ENCODE measurements at places on chromosomes 4 and X.

DNA sequence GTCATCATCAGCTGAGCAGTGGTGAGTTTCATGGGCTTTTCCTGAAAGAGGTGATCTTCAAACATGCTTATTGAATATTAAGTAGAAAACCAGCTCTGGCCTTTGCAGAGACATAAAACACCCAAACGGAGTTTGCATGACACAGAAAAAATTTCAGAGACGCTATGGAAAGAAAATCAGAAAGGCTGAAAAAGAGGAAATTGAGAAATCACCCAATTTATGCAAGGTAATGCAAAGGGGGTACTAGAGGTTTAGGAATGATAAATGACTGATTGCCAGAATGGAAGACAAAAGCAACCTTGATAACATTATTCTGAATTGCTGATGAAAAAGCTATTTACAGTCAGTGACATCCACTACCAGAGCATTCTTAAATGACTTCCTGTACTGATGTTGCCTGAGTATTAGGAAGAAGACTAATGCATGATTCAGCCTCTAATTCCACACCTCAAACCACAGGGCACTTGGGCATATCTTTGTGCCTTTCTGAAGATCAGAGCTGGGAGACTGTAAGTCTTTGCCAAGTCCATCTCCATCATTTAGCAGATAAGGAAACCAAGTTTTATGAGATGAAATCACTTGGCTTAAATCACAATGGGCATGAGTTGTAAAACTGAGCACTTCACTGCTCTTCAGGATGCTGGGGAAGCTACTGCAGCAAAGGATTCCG is 565.7 kb downstream of the PPARGC1A start:
- DNase-seq = no peak

DNA sequence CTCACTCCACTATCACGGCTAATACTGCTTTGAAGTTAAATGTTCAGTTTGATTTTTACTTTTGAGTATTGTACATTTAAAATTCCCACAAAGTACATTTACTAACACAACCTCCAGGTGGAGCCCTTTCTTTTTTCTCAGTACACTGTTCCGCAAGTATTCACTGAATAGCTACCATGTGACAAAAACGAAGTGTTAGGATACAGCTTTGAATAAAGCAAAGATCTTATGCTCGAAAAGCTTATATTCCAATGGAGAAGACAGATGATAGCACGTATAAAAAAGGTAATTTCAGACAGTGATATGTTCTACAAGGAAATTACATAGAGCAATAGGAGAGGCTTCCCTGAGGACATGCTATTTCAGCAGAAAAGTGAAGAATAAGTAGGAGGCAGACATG is 60.7 kb upstream of the ABCG2 start:
- peak; percentile 40 for DNase-seq

- DNase-seq = no peak
Measured at GRCh38 chr4:76459291-76459723, 24.3 kb downstream of the SHROOM3 start.

- DNase-seq = no peak
Measured at GRCh38 chr4:35125995-35126712, 1118.2 kb downstream of the ARAP2 start.

DNA sequence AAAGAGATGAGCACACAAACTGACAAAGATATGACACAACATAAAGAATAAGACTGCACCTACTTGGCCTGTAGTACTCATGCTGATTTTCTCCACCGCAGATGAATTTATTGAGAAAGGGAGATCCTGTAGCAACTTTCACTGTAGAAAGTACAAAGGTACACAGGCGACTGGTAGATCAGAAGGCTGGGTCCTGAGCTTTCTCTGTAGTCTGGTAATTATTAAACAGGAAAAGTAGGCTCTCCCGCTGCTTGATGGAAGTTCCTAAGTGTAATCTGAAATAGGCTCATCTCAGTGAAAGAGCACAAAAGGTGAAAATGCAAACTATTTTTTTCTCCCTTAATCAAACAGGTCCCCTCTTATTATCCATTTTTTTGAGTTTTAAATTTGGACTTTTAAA is at the start of gene ADH6:
Gene ADH6, minus strand, starts transcription at position 175 of the 400 bp plus-strand sequence. Its CDS starts 94 bp downstream, at position 81.
- DNase-seq = no peak

DNA sequence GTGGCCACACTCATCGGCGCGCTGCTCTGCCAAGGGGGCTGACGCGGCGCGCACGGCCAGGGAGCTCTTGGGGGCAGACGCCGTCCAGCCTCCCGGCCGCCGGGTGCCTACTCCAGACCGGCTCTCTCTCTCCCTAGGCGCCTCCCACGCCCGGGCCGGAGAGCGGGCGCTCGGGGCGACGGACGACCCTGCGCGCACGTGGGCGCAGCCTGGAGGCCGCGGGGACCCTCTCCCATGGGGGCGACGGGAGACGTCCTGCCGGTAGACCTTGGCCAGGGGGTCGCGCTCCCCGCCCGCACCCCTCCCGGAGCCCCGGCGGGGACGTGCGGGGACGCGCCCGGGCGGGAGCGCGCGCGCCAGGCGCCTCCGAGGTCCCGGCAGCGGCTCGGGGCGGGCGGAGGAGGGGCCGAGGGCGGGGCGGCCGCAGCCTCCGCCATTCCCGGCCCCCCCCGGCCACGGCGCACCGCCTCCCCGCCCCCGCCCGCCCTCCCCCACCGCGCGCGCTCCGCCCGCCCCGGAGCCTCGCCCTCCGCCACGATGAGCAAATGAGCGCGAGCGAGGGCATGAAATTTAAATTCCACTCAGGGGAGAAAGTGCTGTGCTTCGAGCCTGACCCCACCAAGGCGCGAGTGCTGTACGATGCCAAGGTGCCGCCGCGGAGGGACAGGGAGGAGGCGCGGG is at the start of gene MSL3:
Gene MSL3, plus strand, starts transcription at position 519 of the 681 bp plus-strand sequence. Its CDS starts 27 bp downstream, at position 546.
- DNase-seq = peak; percentile 87

DNA sequence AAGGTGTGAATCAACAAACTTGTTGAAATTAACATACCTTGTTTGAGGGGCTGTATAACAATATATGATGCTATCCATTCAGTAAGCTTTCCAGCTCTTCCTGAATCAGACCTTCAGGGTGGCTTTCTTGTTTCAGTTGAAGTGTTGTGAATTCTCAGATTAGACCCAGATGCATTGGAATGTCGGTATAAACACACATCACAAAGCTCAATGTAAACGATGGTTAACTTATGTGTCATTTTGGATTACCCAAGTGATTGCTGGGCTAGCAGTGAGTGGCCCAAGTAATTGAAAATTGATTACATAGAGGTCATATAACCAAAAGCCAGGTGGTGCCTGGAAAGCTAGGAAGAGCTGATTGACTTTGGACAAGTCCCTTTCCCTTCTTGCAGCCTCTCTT is 115.0 kb downstream of the SHROOM4 start:
- no peak for DNase-seq

DNA sequence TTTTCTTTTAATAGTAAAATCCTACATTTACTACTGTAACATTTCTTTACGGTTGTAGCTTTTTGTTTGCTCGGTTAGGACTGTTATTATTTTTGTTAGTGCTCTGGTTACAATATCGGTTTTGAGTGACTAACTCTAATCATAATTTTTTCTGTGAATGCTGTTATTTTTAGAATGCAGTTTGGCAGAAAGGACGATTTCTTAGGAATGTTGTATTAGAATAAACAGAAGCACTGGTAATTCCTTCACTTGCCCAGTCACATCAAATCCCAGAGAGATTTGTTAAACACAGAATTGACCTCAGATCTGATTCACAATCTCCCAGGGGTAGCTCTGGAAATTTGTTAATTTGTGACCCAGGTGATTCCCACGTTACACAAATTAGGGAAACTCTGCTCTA is 21.7 kb downstream of the DDIT4L start:
- no peak for DNase-seq

GRCh38 chr4:147865926-147866325 is 134.0 kb downstream of the ARHGAP10 start:
- DNase-seq = no peak

DNA sequence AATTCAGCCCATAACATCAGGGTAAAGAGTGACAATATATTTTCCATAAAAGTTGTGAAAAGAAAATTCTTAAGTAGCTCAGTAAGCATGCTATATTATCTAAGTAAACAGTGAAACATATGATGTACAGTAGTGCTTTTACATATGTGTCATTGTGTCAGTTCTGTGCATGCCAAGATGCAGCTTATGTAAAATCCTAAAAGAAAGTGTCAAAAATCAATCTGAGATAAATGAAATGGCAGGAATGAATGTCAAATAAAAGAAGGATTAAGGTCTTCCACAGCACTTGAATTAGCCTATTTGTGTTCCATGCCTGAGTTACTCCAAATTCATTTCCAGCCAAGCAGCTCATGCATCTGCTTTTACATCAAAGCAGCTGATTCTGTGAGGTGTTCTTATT is 452.7 kb upstream of the HS3ST1 start:
- DNase-seq = no peak

- DNase-seq = no peak
Measured at GRCh38 chrX:103531002-103531401, 11.7 kb upstream of the RAB40A start.

- DNase-seq = no peak
Measured at GRCh38 chr4:182885738-182886077, 31.5 kb downstream of the DCTD start.

DNA sequence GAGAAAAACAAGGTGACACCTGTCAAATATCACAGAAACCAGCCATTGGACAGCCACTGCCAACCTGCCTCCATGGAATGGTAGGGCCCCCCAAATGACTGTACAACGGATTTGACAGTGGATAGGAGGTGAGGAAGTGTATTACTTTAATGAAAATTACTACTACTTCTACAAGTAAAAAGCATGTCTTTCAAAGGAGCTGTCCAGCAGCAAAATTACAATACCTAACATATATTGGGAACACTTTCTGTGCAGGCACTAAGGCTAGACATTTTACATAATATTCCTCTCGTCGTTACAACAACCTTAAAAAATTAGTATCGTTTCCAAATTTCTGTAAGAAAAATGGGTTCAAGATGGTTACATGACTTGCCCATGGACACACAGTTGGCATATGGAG is 14.9 kb downstream of the PPP3CA start:
- no peak for DNase-seq

- DNase-seq = no peak
Measured at GRCh38 chr4:160353548-160353947, 1250.7 kb downstream of the RAPGEF2 start.

DNA sequence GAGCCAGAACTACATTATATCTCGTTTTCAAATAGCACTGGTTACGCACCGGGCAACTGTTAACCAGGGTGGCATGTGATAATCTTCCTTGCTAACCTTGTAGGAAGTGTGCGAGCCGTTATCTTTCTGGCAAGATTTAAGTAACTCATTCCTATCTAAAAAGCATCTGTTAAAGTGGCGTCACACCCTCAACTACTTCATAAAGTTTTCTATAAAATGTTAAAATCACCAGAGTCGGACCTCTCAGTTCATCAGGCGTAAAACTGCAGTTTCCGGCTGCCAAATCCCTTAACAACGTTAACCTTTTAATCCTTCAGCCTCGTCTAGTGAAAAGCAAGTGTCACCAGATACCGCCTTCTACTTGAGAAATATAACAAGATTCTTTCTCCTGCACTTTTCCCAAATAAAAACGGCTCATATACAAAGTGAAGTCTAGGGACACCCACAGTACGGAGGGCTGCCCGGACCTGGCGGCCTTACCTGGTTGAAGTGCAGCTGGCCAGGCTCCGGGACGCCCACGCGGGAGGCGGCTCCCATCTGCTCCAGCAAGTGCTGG is 1.2 kb downstream of the SLC39A8 start:
- DNase-seq = no peak

- DNase-seq = no peak
Measured at GRCh38 chrX:15930585-15930984, 76.0 kb upstream of the AP1S2 start.

DNA sequence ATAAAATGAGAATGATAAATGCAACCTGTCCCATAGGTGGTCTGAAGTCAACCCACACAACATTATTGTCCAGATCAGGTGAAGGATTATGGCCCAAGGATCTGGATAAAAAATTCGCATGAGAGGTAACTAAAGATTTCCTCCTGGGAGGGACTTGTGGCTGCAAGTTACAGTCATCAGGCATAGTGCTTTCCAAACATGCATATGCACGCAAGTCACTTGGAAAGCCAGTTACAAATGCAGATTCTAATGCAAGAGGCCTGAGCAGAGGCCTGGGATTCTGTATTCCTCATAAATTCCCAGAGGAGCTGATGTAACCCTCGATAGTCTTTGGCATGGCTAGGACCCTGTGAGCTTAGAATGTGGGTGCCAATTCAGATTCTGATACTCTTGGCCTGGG is 21.1 kb downstream of the HS3ST1 start:
- no peak for DNase-seq

GRCh38 chrX:118807151-118808017 is 16.2 kb upstream of the ZCCHC12 start:
- DNase-seq = peak; percentile 58

- DNase-seq = no peak
Measured at GRCh38 chr4:124426279-124426678, 286.3 kb downstream of the ANKRD50 start.

DNA sequence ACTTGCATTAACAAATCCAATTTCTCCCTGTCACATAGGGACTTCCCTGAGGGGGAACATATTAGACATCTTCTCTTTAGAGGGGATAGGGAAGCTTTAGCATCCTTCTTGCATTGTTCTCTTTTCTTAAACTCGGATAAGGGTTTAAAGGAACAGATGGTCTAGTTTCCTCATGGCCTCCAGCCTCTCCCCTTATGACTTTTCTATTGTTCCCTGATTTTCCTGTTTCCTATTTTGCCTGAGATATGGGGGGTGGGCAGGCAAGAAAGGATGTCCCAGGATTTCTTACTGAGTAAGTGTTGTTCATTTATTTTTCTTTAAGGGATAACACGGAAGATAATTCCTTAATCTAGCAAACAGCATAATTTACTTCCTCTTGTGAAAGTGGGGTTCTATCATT is 107.7 kb upstream of the MAGEE2 start:
- no peak for DNase-seq

- DNase-seq = no peak
Measured at GRCh38 chr4:83724485-83725335, 188.8 kb downstream of the GPAT3 start.

DNA sequence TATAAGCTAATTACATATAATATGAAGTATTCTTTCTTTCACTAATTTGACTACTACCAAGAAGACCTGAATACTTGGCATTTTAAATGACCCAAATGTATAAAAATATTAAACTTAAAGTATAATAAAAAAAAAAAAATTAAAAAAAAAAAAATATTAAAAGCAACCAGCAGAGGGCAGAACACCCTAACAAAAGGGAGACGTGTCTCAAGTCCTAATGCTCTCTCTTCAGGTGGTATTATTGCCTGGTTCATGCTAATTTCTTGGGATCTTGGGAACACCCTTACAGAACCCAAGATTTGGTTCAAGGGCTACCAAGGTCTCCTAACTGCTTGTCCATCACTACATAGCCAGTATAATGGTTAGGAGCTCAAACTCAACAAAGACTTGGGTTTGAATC is 754.8 kb downstream of the RAB28 start:
- peak; percentile 52 for DNase-seq

- no peak for DNase-seq
Measured at GRCh38 chr4:10737337-10737736, 52.8 kb upstream of the CLNK start.

- DNase-seq = no peak
Measured at GRCh38 chr4:159395693-159396092, 292.8 kb downstream of the RAPGEF2 start.

DNA sequence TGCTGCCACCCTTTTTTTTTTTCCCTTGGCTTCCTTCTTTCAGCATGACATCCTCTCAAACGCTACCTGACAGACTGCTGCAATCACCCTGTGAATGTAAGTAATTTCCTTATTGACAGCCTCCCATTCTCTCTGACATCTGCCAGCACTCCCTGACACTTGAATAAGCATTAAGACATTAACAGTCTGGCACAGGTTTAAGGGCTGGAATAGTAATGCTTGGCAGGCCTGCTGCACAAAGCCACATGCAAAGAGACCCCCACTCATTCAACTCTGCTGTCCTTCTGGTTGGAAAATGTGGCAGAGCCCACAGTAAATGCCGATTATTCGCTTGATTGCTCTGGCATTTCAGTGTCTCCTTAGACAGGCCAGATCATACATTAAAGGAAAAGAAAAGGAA is 28.1 kb upstream of the RASGEF1B start:
- peak; percentile 75 for DNase-seq

All from D341Med (cell line).